ENCODE measurements at places on chromosomes 3 and 15. TPM values are rescaled to one million over a fixed set of nuclear protein-coding genes. Genes with fewer than 3 reads are reported as not detected.

The DPPA4 gene
- total RNA-seq, result not detected

The TRIM59 gene
- 21.5 TPM for total RNA-seq

The OSTN gene
- total RNA-seq, result under 0.01 TPM

The PLA2G4F gene
- not detected for total RNA-seq

- no peak overlapping the region for H3K4me3 ChIP-seq
- peaks cover 33% of the 10 kb centered on the region for H3K36me3 ChIP-seq
- H3K27ac ChIP-seq, result no peak overlapping the region
- no peaks in the 10 kb centered on the region for H3K27me3 ChIP-seq
- no peak for DNase-seq
Observed at GRCh38 chr3:49416867-49417266, 4.6 kb downstream of the TCTA start.

DNA sequence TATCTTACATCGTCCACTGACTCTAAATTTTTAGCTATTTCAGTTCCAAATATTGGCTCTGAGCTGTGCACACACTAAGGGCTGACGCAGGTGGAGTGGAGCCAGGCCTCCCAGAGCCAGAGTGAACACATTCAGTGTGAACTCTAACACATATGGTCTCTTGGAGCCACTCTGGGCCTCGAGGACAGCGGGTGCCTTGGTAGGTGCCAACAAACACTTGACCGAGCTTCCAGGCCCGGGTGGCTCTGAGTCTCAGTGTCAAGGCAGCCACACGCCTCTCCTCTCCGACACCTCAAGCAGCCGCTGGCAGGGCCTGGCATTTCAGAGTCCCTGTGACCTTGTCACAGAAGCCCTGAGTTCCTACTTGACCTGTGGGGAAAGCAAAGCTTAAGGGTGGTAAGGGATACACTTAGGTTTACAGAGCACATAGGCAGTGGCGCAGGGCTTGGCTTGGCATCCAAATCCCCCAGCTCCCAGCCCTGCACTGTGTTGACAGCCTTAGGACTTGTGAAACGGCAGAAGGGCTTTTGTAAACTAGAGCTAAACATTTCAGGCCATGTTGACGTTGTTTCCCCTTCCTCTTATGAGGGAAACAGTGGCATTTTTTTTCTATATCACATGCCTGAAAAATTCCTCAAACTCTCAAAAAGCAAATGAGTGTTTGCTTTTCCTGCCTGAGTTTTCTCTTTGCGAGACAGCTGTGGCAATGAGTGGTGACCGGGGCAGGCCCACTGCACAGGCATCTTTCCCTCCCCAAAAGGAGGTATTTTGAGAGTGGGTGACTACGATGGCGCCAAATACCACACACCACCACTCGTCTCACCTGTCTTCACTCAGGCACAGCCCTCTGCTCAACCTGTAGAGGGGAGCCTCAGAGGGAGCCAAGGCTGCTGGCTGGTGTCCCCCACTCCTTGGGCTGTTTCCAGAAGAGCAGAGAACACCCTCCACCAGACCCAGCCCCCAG lies 60.8 kb downstream of the DAPK2 start:
- no peak for DNase-seq
- H3K36me3 ChIP-seq, result no peaks in the 10 kb centered on the region
- no peak overlapping the region for H3K4me3 ChIP-seq

DNA sequence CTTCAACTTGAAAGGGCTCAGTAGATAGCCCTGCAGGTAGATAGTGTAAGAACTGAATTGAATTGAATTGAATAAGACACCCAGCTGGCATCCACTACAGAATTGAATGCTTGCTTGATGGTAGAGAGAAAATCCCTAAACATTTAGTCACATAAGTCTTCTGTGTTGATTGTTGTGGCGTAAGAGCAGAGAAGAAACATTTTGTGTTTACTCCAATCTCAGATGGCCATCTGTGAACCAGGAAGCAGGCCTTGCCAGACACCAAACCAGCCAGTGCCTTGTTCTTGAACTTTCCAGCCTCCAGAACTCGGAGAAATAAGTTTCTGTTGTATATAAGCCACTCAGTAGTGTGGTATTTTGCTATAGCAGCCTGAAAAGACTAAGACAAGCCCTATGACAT lies 43.6 kb downstream of the SST start:
- no peak overlapping the region for H3K27ac ChIP-seq
- DNase-seq, result no peak
- H3K4me1 ChIP-seq, result no peaks in the 10 kb centered on the region
- H3K27me3 ChIP-seq, result no peaks in the 10 kb centered on the region

DNA sequence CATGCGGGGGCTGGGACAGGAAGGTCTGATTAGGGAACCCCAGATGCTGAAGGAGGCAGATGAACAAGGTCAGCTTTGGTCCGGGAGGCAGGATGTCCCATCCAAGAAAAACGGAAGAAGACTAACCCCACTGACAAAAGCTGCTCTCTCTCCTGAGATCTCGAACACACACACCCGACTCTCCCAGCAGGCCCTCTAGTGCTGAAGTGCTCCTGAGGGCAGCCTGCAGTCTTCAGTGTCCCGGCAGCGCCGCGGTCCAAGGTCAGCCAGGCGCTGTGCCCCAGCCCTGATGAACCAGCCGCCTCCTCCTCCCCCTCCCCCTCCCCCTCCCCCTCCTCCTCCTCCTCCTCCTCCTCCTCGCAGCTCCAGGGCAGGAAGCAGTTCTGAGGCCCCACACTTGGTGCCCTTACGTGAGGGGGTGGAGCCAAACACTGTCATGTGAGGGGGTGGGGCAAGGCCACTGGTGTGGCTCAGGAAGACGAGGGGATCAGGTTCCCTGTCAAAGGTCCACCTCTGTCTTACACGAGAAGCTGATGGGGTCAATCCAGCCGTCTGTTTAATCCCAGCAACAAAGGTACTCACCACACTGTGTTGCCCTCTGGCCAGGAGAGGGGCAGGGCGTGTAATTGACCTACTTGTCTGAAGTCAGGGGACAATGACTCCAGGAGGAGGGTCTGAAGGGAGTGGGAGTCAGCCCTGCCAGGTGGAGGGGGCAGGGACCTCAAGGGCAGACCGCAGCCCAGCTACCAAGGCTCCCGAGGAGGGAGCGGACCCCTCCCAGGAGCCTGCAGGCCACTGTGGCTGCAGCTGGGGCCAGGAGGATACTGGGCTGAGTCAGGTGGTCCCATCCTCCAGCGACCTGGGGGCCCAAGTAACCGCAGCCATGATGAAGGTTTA lies 34.3 kb downstream of the PRR23E start:
- DNase-seq, result no peak
- H3K36me3 ChIP-seq, result no peaks in the 10 kb centered on the region

GRCh38 chr3:197345390-197345789 lies 47.0 kb upstream of the DLG1 start:
- no peak for DNase-seq
- H3K27me3 ChIP-seq, result peaks cover 4% of the 10 kb centered on the region
- H3K4me3 ChIP-seq, result no peak overlapping the region
- H3K36me3 ChIP-seq, result no peaks in the 10 kb centered on the region
- peaks cover under 1% of the 10 kb centered on the region for H3K4me1 ChIP-seq

DNA sequence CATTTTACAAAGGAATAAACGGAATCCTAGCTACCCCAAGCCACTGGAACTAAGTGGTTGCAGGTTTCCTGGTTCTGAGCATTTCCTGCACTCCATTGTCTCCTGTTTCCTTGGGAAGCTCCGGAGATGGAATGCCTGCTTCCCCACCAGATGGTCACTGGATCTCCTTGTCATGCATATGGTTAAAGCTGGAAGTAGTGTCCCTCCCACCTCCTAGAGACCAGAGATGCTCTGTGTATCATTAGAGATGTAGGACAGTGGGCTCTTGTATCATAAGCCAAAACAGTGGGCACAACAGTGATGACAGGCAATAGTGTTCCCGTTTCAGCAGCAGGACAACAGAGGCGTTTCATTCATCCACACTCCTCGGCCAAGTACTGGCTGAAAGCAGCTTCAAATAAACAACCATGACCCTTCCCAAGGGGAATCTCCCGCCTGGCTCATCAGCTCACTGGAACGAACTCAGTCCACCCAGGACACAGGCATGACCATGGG lies 136.2 kb upstream of the EIF1B start:
- H3K36me3 ChIP-seq, result no peaks in the 10 kb centered on the region
- H3K27ac ChIP-seq, result no peak overlapping the region
- H3K4me1 ChIP-seq, result no peaks in the 10 kb centered on the region
- DNase-seq, result no peak

DNA sequence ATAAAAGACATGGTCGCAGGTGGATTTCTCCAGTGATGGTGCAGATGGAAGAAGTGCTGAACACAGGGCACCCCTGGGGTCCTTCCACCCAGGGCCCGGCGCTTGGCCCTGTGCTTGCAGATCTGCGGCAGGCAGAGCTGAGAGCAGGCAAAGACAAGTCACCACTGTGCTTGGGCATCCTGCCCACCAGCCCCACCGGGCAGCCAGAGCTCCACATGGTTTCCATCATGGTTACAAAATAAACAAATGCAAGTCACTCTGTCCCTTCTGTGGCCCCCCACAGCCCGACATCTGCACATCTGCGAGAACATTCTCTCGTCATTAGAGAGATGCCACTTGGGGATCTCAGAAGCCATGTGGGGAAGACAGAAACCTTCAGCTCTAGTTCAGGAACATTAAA lies 37.6 kb upstream of the SFMBT1 start:
- H3K4me3 ChIP-seq, result peak overlapping the region; percentile 19
- no peaks in the 10 kb centered on the region for H3K27me3 ChIP-seq
- H3K4me1 ChIP-seq, result peaks cover 11% of the 10 kb centered on the region
- H3K27ac ChIP-seq, result no peak overlapping the region

Measured in osteoblast (primary cell).